Colonic mucosa (tissue), 4 donors: ENCODE measurements at places on chromosomes 7 and 10. TPM values are rescaled to one million over a fixed set of nuclear protein-coding genes. Genes with fewer than 3 reads are reported as not detected.

GRCh38 chr7:141911391-141911790, 4.8 kb upstream of the OR9A4 start:
- H3K27me3 ChIP-seq = no peaks in the 10 kb centered on the region
- no peaks in the 10 kb centered on the region for H3K36me3 ChIP-seq
- no peak overlapping the region for H3K4me3 ChIP-seq
- H3K4me1 ChIP-seq = no peaks in the 10 kb centered on the region

DNA sequence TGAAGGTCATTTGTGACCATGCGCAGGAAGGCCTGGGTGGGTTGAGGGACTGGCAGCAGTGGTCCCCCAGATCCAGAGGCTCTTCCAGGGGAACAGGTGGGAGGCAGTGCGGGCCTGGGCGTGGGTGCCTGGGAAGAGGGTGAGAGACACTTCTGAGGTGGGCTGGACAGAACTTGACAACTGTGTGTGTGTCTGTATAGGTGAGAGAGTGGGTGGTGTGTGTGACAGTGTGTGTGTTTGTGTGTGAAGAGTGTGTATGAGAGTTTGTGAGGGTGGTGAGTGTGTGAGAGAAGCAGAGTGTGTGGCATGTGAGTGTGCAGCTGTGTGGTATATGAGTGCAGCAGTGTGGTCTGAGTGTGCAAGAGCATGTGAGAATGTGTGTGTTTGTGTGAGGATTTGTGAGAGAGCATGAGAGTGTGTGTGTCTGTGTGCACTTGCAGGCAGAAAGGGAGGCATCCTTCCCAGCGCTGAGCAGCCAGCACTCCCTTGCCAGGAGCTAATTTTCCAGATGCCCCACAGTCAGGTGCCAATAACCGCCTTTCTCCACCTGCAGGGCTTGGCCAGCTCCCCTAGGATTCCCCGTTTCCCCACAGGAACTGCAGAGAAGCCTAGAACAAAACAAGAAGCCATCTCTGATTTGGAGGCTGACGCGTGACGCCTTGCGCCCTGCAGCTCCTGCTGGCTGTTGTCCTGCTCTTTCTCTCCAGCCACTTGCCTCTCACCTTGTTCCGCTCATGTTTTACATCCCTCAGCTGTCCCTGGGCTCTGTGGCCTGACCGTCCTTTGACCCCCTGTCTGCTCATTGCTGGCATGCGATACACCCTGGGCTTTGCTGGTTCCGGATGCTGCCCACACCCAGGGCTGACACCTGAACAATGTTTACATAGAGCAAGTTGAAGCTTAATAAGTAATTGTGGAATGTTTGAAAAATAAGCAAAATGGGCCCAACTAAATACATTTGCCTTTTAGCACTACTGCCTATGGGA, 88.0 kb downstream of the TMEM178B start:
- H3K27me3 ChIP-seq = no peaks in the 10 kb centered on the region
- no peaks in the 10 kb centered on the region for H3K4me1 ChIP-seq
- no peak for DNase-seq
- H3K36me3 ChIP-seq = no peaks in the 10 kb centered on the region

DNA sequence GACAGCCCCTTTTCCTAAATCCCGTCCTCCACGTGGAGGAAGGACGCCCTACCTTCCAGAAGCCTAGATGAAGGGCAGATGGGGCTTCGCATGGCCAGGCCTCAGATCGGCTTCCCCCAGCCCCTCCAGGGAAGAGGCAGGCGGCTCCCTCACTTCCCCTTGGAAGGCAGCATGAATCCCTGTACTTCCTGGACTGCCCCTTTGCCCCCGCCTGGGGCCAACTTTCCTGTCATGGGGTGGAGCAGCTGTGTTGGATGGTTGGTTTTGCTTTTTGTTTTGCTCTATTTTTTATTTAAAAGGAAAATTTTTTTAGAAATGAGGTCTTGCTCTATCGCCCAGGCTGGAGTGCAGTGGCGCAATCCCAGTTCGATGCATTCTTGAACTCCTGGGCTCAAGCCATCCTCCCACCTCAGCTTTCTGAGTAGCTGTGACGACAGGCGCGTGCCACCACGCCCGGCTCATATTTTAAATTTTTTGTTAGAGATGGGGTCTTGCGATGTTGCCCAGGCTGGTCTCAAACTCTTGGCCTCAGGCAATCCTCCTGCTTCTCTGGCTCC, 27.2 kb downstream of the GTF2IRD1 start:
- H3K4me3 ChIP-seq = peak overlapping the region; percentile 10
- no peaks in the 10 kb centered on the region for H3K36me3 ChIP-seq
- no peaks in the 10 kb centered on the region for H3K27me3 ChIP-seq
- peak; percentile 68 for DNase-seq
- H3K27ac ChIP-seq = peak overlapping the region; percentile 52

GRCh38 chr10:64846700-64847099, 1325.5 kb downstream of the REEP3 start:
- H3K36me3 ChIP-seq = no peaks in the 10 kb centered on the region
- no peak overlapping the region for H3K4me3 ChIP-seq
- DNase-seq = no peak
- H3K27ac ChIP-seq = no peak overlapping the region
- no peaks in the 10 kb centered on the region for H3K4me1 ChIP-seq
- H3K27me3 ChIP-seq = no peaks in the 10 kb centered on the region

GRCh38 chr7:15582773-15583172, 21.0 kb upstream of the AGMO start:
- H3K27me3 ChIP-seq = no peaks in the 10 kb centered on the region
- no peak overlapping the region for H3K4me3 ChIP-seq
- no peaks in the 10 kb centered on the region for H3K36me3 ChIP-seq

DNA sequence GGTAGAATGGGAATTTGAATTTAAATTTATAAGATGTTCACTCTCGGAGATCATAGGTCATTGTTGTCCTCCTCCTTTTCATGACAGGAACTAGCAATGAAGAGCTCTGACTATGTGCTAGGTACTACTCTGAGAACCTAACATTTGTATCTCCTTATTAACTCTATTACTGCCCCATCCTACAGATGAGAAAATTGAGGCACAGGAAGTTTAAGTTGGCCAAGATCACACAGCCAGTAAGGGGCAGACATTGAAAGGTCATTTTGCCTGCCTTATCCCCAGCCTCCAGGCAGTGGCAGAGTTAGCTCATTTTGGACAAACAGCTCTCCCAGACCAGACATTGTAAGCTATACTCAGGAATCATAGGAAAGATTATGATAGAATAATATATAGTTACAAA, 6.0 kb downstream of the SRGN start:
- no peak for DNase-seq
- no peaks in the 10 kb centered on the region for H3K36me3 ChIP-seq
- H3K27me3 ChIP-seq = no peaks in the 10 kb centered on the region
- no peak overlapping the region for H3K27ac ChIP-seq

DNA sequence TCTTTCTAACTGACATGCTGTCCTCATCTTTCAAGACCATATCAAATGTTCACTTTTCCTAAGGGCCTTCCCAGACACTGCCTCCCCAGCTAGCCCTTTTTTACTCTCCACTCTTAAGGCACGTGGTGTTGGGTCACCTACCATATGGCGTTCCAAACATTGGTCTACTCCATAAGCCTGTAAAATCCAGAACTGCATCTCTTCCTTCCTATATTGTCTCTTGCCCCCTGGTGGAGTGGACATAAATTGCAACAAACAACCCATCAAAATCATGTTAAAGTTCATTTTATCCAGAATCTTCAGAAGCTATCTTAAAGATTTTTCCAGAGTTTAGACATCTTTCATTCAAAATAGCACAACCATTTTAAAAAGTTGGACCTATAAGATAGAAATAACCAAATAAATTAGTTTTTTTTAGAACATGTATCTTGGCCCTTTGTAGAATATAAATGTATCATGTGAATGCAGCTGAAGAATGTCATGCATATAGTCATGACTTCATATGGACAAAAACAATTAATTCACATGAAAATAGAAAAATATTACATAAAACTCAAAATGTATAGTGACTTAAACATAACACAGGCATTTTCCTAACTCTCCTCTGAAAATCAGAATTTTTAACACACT, 180.6 kb upstream of the CHRM2 start:
- no peak for DNase-seq
- no peak overlapping the region for H3K4me3 ChIP-seq
- H3K27me3 ChIP-seq = no peaks in the 10 kb centered on the region
- H3K36me3 ChIP-seq = no peaks in the 10 kb centered on the region

DNA sequence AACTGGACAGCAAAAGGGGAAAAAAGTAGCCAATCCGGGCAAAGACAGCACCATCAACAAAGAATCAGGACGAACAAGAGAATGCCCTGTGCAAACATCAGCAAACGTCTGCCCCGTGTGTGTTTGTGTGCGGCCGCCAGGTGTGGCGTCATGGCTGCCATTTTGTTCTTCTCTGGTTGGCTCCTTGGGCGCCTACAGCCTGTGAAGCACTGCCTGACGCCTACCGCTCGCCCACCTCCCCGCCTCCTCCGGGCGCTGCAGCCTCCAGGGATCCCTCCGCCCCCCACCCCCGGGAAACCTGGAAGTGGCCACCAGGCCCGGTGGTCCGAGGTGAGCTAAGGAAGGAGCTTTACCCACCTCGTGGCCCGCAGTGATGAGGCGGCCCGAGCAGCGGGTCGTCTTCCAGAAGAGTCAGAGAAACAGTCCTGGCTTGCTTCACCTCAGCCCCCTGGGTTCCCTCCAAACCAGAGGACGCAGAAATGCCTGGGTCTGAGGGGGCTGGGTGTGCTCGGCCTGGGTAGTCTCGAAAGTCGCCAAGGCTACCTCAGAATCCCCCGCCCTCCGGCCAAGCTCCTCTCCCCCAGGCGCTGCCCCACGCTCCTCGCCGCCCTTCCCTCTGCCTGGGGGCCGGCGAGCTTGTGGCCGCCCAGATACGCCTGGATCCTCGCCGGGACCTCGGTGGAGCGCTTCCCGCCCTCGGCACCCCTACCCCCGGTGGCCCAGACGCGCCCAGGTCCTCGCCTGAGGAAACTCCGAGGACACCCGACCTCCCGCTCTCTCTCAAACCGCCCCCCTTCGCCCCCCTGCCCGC, 61.8 kb upstream of the IL6 start:
- DNase-seq = no peak
- H3K4me1 ChIP-seq = no peaks in the 10 kb centered on the region
- H3K36me3 ChIP-seq = no peaks in the 10 kb centered on the region
- H3K27ac ChIP-seq = no peak overlapping the region
- H3K4me3 ChIP-seq = no peak overlapping the region

DNA sequence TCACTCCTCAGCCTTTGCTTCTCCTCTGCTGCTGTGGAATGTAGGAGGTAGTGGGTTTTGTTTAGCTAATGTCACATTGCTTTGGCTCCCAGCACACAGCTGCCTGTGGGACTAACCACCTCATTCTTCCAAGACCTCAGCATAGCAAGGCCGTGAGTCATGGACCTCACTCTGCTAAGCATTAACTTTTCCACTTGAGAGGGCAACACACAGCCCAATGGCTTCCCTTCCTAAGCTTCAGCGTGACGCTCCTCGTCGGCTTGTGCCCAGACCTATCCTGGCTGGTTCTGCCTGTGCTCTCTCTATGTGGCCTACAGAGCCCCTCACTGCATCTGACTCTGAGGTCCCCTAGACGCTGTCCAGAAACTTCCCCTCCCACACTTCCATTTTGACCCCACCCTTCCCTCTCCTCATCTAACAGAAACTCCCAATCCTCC, 23.3 kb downstream of the MYOF start:
- peaks cover 5% of the 10 kb centered on the region for H3K4me1 ChIP-seq
- DNase-seq = no peak
- H3K27ac ChIP-seq = peak overlapping the region; percentile 74
- H3K27me3 ChIP-seq = no peaks in the 10 kb centered on the region
- H3K36me3 ChIP-seq = no peaks in the 10 kb centered on the region

METTL2B gene
- total RNA-seq = 24.6 TPM

TUBAL3 gene
- 39.6 TPM for total RNA-seq

CLRN3 gene
- 76.8 TPM for total RNA-seq

CCAR1 gene
- total RNA-seq = 62.8 TPM
